Stimulated activated naive CD8-positive, alpha-beta T cell treated with anti-CD3 and anti-CD28 coated beads, Interleukin-15, amount 100 ng/mL, for 72 hours (primary cell): ENCODE measurements at places on chromosomes 2 and 18.

- DNase-seq, result no peak
Measured at GRCh38 chr18:40866968-40867367, 1088.1 kb upstream of the PIK3C3 start.

DNA sequence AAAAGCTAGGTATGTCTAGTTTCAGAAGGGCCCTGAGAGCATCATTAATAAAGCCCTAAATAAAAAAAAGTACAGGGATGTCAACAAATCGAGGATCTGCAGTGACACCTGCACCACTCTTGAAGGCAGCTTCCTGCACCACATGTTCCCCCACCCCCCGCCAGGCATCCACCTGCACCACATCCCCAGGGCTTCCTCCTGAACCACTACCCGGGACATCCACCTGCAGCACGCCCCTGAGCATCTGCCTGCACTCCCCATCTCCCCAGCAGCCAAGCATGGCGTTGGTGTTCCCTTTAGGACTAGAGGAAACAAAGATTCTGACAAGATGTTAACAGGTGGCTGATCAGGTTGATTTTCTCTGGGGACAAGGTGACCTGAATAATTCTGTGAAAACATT lies 55.2 kb downstream of the DLGAP1 start:
- DNase-seq, result no peak

GRCh38 chr2:71684226-71685072 lies 231.1 kb downstream of the DYSF start:
- no peak for DNase-seq

DNA sequence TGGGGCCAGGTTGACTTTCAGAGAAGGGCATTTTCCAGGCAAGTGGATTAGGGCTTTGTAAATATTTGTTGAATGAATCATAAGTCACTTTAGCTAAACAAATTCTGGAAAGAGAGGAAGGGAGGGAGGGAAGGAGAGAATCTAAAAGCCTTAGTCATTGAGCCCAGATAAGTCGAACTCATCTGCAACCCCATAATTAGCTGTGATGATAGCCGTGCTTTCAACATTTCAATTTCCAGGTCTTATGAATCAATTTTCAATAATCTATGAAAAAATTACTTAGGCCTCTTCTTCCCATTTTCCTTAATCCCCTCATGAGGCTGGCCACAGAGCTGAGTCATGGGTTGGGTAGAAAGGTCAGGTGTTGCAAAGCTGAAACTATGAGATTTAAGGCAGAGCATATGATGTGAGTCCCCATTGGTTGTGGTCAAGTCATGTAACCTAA lies 111.9 kb upstream of the MAPRE2 start:
- no peak for DNase-seq

DNA sequence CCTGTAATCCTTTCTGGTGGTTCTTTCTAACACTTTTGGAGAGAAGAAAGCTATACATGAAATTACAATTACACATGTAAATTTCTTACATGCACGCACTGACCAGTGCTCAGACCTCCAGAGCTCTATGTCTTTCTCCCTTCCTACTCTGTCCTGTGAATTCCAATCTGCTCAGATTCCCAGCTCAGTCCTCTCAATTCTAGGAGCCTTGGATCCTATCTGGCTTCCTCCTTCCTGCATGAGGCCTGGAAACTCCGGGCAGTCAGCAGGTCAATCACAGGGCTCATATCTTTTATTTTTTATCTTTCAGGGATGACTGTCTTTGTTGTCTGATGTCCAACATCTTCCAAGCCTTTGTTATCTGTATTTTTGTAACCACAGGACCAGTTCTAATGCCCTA lies 56.0 kb downstream of the NEURL3 start:
- no peak for DNase-seq

GRCh38 chr2:188978291-188979081 lies 4.3 kb downstream of the COL3A1 start:
- peak; percentile 10 for DNase-seq

GRCh38 chr2:160842286-160842685 lies 317.9 kb upstream of the TANK start:
- DNase-seq, result no peak

GRCh38 chr2:18506883-18507509 lies 53.5 kb downstream of the RDH14 start:
- no peak for DNase-seq

- no peak for DNase-seq
Measured at GRCh38 chr2:26578581-26578980, 62.6 kb downstream of the CIB4 start.

DNA sequence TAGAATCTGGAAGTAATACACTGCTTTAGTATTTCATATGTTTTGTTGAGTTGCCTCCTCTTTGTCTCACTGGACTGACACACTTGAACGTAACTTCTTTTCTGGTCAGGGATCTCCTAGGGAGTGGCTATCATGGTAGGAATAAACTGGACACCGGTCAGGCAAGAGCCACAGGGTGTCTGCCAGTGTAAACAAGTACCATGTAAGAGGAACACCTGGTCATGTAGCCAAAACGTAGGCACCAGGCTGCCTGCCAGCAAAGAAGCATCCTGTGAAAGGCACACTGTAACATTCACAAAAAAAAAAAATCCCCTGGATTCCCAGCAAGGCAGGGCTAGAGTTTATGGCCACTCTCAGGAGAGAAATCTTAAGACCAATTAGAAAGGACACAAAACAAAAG lies 372.8 kb upstream of the RND3 start:
- no peak for DNase-seq

- no peak for DNase-seq
Measured at GRCh38 chr2:197626965-197627625, 48.3 kb downstream of the RFTN2 start.

DNA sequence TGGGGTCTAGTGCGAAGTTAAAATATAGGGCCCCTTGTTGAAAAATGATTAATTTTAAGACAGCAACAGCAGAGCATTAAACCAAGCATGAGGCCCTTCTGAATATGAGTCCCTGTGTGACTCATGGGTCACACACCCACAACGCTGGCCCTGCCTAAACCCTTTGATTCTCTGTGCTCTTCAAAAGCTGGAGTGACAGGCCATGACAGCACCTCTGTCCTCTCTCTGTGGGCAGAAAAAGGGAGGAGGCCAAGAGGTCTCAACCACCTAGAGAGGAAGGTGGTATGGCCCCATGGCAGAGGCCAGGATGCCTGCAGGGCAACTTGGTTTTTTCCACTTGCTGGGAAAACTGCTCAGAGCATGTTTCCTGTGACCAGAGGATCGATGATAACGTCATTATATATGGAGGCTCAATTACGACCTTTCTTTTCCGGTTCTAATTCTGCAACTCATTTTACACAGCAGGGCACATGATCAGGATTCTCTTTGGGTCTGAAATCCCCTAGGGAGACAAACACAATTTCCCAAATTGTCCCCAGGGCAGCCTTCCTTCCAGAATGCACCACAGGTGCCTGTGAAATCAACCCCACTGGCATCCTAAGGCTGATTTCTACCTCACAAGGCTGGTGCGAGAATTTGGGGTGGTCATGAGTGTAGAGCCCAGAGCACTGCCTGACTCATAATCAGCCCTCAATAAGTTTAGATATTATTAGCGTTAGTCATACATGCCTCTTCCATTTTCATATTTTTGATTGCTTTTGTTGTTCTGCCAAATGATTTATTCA lies 102.0 kb upstream of the PPP1CB start:
- DNase-seq, result peak; percentile 77

- DNase-seq, result no peak
Measured at GRCh38 chr2:80365762-80366161, 61.2 kb upstream of the LRRTM1 start.

DNA sequence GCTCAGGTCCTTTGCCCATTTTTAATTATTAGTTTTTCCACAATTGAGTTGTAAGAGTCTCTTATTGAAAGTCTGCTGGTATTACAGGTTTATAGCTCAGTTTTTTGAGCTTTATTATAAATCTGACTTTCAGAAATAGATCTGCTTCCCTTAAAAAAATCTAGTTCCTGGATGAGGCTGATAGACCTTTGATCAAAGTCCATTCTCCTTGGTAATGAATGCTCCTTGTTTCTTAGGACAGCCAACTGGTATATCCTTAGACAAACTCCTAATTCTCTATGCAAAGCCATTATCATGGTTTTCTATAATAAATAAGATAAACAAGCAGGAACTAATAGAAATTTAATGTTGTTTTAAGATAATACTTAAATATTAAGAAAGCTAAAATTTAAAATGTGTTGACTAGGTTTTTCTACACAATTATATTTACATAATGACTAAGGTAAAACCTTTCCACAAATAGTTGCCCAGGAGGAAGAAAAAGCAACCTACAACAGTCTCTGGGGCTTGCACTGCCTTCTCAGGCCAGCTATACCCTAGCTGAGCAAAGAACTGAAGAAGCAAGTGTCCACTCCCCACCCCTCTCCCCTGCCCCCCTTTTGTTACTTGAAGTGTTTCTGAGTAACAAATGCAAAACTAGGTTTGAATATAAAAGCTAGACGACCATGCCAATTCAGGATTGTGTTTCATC lies 16.9 kb downstream of the NT5DC4 start:
- DNase-seq, result no peak

DNA sequence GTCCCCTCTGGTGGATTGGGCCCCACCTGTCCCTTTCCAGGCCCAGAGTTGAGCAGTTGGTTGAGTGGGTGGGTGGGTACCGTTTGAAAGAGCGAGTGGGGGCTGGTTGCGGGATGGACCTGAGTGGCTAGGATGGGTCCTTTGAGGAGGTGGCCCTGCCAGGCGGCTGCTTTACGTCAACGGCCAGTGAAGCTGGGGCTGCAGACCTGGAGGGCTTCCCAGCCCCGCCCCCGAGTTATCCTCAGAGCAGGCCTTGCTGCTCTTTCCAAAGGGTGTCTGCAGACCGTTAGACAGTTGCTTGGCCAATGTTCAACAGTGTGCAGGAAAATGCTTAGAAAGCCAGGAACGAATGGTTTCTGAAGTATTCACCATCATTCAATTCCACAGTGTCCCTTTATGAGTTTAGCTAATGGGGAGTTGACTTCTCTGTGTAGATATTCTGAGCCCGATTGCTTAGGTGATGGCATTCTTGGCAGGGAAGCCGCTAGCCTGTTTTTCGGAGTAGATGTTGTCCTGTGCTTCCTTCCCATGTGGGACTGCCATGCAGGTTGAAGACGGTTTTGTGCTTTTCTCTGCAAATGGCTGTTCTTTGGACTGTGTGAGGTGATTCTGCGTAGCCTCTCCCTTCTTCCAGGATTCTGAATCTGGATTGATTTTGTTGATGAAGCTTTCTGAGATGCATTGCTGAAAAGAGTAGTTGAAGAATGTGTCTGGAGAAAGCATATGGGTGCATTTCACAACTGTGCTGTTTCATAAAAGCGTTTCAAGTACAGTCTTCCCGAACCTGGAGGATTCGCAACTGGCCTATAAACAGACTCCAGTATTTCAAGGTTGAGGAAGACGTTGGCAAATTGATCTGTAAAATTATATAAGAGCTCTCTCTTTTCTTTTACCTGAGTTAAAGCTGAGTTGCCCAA lies 45.8 kb downstream of the LDLRAD4 start:
- no peak for DNase-seq

- no peak for DNase-seq
Measured at GRCh38 chr2:69046221-69046662, 33.3 kb downstream of the ANTXR1 start.

DNA sequence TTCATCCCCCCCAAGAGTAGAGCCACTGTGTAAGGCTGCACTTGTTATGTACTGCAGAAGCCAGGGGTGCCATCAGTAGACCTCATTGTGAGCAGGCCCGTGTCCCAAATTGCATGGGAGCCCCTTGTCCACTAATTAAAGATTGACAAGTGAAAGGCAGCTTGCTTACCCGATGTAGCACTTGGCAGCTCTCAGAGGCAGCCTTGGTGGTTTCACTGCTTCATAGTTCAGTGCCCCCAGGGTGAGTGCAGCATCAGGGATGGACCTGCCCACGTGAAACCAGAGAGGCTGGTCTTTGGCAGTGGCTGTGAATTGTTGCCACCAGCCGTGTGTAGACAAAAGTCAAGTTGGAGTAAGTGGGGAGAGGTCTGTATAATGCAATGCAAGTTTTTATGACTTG lies 13.3 kb downstream of the TUBB6 start:
- no peak for DNase-seq

DNA sequence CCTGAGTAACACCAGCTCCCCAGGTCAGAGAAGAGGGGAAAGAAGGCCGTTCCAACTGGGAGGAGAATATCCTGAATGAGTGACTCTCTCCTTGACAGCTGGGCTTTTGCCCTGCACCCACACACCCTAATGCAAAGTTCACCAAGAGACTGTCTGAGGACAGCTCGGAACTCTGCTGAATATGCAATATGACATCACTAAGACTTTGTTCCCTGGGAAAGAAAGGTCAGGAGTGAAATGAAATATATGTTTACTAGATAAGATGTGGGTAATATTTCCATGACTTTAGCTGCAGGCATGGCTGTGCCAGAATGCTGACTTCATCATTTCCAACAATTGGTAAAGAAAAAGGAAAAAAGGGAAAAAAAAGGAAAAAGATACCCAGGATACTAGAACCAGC lies 488.2 kb upstream of the RAB6C start:
- no peak for DNase-seq

- DNase-seq, result no peak
Measured at GRCh38 chr2:162126111-162126519, 25.9 kb downstream of the GCG start.

DNA sequence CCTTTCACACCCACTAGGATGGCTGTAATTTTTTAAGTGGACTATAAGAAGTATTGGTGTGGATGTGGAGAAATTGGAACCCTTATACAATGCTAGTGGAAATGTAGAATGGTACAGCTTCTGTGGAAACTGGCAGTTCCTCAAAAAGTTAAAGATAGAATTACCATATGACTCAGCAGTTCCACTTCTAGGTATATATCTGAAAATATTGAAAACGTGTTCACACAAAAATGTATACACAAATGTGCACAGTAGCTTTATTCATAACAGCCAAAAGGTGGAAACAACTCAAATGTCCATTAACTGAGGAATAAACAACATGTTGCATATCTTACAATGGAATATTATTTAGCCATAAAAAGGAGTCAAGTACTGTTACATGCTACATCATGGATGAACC lies 17.7 kb downstream of the TANK start:
- DNase-seq, result no peak

DNA sequence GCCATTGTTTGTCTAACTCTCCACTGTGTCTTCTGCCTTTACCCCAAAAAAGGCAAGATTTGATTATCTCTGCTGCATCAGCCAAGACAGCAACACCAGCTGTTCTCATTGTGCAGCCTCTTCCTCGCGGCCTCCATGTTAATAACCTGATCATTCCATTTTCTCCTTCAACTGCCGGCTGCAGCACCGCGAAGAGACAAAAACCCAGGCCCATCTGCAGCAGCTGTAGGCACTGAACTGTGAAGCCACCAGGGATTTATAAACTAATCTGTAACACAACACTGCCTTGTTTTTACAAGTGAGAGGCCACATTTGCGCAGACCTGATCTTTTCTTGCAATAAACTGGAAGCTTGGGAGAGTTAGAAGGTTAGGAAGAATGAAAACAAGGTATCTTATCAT lies 147.8 kb downstream of the SATB2 start:
- DNase-seq, result no peak

GRCh38 chr18:63992751-63993150 lies 22.9 kb downstream of the SERPINB8 start:
- DNase-seq, result no peak

DNA sequence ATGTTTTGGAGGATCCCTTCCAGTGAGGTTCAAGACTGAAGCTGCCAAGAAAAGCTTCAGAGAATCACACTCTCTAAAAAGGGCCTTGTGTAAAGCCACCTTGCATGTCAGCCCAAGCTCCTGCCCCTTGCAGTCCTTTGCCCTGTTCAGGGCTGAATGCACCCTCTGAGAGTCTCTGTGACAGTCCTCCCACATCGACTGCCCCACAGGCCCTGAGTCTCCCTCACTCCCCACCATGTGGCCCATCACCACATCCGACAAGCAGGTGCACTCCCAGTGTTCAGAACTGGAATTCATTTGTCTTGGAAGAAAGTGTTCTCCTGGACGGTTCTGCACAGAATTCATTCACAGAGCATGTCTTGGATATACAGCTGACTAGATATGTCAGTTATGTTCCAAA lies 31.0 kb downstream of the BCL11A start:
- no peak for DNase-seq
